Activated effector memory CD4-positive, alpha-beta T cell treated with Interleukin-2 at 50 U/mL for 16 hours (primary cell): ENCODE measurements at places on chromosomes 6 and 20.

DNA sequence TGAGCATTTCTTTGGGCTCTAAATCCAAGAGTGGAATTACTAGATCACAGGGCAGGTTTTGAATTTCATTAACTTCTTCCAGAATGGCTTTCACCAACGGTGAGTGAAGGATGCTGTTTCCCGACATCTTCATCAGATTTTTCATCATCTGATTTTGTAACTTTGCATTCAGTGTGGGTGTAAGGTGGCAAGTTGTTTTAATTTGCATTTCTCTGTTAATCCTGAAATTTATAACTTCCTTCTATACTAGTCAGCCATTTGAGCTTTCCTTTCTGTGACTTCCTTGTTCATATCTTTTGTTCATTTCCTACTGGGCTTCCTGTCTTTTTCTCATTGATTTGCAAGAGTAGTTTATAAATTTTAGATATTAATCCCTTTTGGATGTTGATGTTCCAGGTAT is 18.7 kb upstream of the HCK start:
- DNase-seq = no peak

DNA sequence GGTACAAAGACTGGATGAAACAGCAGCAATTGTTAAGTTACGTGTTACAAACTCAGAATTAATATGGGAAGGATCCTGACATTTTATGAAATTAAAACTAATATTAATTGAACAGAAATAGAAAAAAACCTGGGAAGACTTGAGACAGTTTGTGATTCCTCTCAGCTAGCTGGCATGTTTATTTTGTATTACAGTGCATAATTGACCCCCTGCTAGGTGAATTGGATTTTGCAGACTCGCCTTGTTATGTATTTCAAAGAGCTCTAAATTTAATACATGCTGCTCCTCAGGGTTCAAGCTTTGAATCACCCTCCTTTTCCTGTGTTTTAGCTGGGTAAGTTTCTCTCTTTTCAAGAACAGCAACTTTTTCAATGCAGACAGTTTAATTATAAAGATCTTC is 339.4 kb downstream of the PLCB1 start:
- no peak for DNase-seq

GRCh38 chr6:97805596-97805995 is 522.6 kb upstream of the MMS22L start:
- no peak for DNase-seq

GRCh38 chr20:19809505-19809904 is 51.4 kb downstream of the RIN2 start:
- no peak for DNase-seq

DNA sequence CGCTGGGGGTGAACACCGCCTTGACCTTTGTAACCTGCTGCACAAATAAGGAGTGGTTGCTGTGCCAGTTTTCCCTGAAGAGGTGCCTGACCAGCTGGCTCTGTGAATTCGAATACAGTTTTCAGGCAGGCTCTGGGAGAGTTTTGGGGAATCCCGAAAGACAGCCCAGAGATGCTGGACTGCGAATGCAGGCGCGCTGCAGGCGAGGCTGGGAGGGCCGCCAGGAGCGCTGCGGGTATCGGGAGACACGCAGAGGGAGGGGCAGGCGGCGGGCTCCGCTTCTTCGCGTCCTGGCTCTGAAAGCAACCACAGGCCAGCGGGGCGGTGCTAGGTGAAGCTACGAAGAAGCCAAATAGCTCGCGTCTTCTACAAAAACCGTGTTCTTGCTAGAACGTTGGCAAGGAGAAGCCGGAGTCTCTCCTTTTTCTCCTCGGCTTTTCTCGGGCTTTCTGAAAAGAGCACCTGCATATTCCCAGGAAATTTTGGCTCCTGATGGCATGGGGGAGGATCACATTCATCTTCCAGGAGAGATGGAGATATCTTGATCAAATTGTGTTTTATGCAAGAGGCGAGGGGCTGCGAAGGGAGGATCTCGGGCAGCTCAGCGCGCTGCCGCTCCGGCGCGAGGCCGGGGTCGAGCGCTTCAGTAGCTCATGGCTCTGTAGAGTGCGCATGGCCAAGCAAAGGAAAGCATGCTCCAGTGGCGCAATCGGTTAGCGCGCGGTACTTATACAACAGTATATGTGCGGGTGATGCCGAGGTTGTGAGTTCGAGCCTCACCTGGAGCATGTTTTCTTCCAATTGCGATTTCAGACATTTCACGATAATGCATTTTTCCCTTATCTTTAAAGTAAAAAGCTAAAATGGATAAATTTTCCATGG is 158.1 kb upstream of the ZNF184 start:
- DNase-seq = no peak

DNA sequence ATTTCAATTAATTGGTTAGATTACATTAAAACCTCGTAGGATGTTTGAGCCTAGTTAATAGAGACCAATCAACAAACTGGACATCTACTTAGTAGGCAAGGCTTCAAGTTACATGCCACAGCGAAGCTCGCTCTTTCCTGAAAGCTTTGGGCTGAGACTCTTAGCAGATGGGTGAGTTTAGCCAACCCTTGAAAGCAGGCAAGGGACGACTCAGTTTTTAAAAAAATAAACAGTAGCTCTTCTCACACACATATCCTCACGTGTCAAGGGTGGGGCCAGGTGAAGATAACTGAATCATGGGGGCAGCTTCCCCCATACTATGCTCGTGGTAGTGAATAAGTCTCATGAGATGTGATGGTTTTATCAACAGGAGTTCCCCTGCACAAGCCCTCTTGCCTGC is 775 bp downstream of the MTFR2 start:
- no peak for DNase-seq

- DNase-seq = no peak
Observed at GRCh38 chr20:1654996-1655395, 2.6 kb downstream of the SIRPG start.

DNA sequence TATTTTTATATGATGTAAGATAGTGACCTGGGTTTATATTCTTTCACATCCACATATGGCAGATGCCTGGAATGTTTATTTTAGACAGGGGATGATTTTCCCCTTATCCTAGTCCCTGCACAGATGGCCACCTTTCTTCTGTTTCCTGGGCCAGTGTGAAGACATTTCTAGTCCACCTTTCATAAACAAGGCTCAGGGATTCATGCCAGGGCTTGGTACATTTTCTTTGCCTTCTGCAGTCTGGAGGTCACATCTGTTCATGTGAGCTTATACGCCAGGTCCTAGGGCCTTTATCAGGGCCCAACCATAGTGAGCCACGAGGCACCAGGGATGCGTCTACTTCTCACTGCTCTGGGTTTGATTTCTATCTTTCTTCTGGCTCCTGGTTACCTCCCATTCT is 38.0 kb upstream of the ERVFRD-1 start:
- no peak for DNase-seq

- DNase-seq = no peak
Observed at GRCh38 chr20:49871391-49871948, 43.9 kb downstream of the SPATA2 start.

GRCh38 chr20:17684077-17684888 is 2.2 kb upstream of the RRBP1 start:
- no peak for DNase-seq

GRCh38 chr6:136326038-136326553 is 36.5 kb upstream of the BCLAF1 start:
- no peak for DNase-seq
